ENCODE measurements at places on chromosomes 12 and 14. TPM values are rescaled to one million over a fixed set of nuclear protein-coding genes. Genes with fewer than 3 reads are reported as not detected.

Gene CTSG
- total RNA-seq, result not detected

Gene MANSC4
- total RNA-seq, result not detected

Gene GPR162
- 0.20 TPM for total RNA-seq

Gene TIGAR
- total RNA-seq, result 14.8 TPM

Gene KCNA5
- total RNA-seq, result not detected

Gene KRT82
- total RNA-seq, result not detected

Gene RFX4
- total RNA-seq, result not detected

Gene TAS2R8
- total RNA-seq, result not detected

Gene CYP27B1
- total RNA-seq, result under 0.01 TPM

Gene SAMD15
- total RNA-seq, result 0.40 TPM

Gene GOLGA3
- total RNA-seq, result 70.0 TPM

All from lung microvascular endothelial cell (primary cell).